ENCODE measurements at places on chromosomes 1 and 21.

GRCh38 chr1:62800825-62801306, 16.9 kb downstream of the ATG4C start:
- DNase-seq = no peak

- no peak for DNase-seq
Observed at GRCh38 chr1:60994369-60994768, 88.0 kb upstream of the NFIA start.

DNA sequence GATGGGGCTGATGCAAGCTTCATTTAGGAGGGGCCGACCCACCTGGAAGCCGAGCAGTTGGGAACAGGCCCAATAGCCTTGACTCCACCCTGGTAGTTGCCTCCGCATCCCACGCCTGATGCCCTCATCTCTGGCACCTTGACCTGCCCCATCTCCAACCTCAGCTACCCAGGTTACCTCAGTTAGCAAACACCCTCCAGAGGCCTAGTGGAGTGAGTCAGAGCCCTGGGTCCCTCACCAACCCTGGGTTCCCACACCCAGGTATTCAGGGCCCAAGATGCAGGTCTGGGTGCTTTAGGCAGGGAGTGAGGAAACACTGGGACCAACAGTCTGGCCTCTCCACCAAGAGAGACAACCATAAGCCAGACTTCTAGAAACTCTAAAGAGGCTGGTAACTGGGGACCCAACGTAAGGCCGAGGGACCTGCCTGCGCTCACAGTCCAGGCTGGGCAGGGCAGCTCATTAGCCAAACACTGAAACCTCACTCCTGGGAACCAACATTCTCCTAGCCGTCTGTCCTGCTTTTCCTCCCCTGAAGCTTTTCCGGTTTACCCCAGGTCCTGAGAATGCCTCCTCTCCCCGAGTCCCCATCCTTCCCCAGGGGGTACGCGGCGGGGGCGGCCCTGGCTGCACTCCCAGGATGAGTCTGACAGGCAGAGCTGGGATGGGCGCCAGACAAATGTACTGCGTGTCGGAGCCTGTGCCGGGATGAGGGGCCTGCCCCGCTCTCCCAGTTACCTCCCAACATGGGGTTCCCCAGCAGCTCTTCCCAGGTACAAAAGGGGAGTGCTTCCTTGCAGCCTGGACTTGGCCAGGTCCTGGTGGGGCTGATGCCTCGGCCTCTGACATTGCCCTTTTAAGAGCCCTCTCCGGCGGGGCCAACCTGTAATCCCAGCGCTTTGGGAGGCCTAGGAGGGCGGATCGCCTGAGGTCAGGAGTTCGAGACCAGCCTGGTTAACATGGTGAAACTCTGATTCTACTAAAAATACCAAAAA, 8.9 kb upstream of the CELSR2 start:
- DNase-seq = no peak

- no peak for DNase-seq
Observed at GRCh38 chr1:29469457-29469856, 233.1 kb downstream of the PTPRU start.

DNA sequence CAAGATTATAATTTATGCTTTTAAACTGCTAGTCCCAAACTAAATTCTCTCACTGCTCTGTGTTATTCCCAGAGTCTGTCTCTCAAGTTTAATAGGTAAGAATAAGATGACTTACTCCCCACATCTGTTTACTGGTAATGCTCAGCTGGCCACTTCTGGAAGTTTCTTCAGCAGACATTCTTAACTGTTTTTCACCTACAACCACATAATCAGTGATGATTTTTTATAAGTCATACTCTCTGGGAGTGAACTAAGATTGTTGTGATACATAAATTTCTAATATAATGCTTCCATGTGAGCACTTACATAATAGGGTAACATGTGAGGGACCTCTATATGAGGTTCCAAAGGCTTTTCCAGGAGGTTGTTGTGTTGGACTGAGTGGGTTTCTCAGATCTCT, 8.7 kb downstream of the SLAMF7 start:
- no peak for DNase-seq

- no peak for DNase-seq
Observed at GRCh38 chr21:45087022-45087823, 12.8 kb downstream of the ADARB1 start.
